ENCODE measurements at places on chromosomes 1 and 21.

DNA sequence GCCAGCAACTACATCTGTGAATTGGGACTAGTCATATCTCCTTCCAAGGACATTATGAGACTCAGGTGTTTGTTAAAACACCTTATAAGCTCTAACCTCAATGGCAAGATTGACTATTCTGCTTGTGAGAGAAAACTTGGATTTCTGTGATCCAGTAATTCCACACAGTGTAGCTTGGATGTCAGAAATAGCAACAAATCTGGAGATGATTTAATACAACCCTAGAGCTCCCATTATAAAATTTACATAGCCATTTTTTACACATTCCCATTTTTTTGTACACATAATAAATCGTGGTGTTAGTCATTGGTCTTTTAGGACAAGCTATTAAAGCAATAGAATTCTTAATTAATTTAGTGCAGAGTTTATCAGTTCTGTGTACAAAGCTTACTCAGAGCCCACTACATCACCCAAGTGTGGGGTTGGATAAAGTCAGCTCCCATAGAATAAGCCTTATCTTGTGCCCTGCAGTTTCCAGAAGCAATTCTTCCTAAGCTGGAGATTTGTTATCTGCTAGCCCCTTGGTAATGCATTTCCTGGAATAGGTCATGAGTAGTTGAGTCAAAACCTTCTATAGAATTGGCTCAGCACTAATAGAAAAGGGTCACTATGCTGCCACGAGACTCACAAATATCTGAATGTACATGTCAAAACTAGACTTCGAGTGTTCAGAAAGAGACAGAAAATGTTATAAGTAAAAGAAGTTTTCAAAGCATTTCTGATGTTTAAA lies 434.0 kb upstream of the RUNX1 start:
- DNase-seq: no peak

DNA sequence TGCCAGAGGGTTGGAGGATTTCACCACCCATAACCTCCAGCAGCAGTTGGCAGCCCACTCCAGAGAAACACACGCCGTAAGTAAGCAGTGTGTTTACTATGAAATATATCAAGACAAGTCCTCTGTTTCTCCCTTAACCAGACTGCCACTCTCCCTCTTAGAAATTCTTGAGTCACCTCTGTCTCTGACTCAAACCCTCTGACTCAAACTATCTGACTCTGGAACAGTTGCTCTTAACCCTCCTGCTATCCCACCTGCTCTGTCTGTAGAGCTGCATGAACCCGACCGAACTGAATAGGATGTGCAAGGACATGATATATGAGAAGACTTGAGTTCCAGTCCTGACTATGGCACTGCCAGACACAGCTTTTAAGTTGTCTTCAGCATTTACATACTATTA lies 14.1 kb downstream of the INPP5B start:
- DNase-seq: no peak

GRCh38 chr21:35705888-35706287 lies 354.4 kb downstream of the SETD4 start:
- no peak for DNase-seq

DNA sequence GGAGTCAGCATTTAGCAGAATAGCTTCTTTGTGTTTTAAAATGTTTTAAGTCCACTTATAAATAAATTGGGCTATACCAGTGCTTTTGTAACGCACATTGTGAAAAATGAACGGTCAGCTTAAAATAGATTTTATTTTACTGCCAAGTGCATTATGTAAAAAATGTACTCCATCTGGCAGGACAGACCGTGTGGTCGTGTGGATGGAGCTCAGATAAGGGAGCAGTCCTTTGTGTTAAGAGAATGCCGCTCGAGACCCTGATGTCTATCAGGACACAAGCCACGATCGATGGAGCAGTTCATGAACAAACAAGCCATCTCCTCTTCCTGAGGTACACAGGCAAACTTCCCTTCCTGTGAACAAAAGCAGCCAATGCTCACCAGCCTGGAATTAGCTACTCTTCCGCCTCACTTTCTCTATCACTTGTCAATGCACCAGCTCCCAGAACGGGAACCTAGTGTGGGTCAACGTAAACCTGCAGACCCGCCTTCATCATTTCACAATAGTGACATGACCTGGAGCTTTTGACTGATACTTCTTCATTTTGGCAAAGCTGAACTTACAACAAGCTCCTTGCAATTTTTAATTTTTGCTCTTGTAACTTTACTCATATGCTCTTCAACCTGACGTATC lies 243.5 kb downstream of the TGFB2 start:
- DNase-seq: no peak

DNA sequence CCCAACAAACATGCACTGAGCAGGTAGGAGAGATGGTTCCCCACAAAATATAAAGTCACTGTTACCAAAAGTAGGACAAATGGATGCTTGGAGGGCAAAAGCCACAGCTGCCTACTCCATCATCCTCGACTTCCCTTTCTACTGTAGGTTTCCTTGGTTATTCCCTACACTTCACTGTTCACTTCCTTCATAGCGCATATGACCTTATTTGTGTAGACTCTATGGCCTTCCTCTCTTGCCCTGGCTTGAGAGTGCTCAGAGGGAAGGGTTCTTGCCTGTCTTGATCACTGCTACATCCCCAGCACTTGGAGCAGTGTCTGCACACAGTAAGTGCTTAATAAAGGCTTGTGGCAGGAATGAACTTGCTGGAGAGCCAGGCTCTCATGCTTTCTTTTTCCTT lies 14.6 kb upstream of the TRNP1 start:
- DNase-seq: no peak

- DNase-seq: no peak
These were observed 39.0 kb upstream of the SYNC start for GRCh38 chr1:32741413-32742198.

GRCh38 chr1:107824946-107825345 lies 140.0 kb downstream of the VAV3 start:
- DNase-seq: no peak

DNA sequence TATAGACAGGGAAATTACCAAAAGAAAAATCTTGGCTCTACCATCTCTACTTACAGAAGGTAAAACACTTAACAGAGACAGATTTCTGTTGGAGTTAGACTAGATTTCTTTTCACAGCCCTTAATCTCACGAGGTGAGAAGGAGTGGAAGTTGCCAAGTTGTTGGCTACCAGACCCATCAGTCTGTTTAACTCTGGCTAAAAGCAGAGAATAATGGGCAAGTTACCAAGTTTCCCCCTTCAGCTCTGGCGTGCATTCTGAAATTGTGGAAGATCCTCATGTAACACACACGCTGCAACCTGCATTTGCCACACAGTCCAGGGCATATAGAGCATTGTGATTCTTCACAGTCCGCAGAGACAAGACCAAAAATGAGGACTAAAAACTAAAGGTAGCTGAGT lies 49.3 kb downstream of the STX6 start:
- no peak for DNase-seq
